ENCODE measurements at places on chromosomes 12 and 14.

DNA sequence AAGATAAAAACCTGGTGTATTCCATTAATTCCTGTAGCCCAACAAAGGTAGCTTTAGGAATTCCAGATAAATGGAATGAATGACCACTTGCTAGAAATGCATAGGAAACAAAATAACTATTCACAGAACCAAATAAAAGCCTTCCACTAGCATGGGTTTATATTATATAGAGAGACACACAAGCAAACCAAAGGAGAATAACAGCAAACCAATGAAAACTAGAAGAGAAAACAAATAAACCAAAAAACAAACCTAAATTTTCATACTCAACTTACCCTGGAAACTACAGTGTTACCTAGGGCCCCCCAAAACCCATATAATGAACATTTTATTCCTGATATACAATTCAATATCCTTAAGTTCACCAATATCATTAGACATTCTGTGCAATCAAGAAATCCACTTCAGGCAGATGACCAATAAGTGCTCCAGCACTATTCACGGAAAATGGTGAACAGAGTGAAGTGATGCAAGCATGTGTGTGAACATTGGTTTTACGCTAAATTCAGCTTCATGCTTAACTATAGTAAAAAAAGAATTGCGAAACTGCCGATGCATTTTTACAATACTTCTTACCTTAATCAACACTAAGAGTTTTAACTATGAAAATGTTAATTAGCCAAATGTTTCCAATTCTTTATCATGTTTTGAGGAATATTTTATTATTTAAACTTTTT lies 1108.4 kb upstream of the TMEM132C start:
- no peaks in the 10 kb centered on the region for H3K4me1 ChIP-seq
- H3K4me3 ChIP-seq: no peak overlapping the region
- H3K27ac ChIP-seq: no peak overlapping the region
- no peaks in the 10 kb centered on the region for H3K36me3 ChIP-seq
- no peaks in the 10 kb centered on the region for H3K27me3 ChIP-seq
- no peak for DNase-seq

DNA sequence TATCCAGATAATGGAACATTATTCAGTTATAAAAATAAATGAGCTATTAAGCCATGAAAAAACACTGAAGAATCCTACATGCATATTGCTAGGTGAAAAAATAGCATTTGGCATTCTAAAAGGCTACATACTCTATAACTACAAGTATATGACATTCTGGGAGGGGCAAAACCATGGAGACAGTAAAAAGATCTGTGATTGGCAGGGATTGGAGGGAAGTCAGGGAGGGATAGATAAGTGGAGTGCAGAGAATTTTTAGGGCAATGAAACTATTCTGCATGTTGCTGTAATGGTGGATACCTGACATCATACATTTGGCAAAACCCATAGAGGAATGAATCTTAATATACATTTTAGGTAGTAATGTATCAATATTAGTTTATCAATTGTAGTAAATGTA lies 63.1 kb upstream of the SLC38A2 start:
- no peak for DNase-seq
- no peak overlapping the region for H3K27ac ChIP-seq
- no peak overlapping the region for H3K4me3 ChIP-seq
- no peaks in the 10 kb centered on the region for H3K27me3 ChIP-seq
- H3K36me3 ChIP-seq: no peaks in the 10 kb centered on the region
- H3K4me1 ChIP-seq: peaks cover 4% of the 10 kb centered on the region

DNA sequence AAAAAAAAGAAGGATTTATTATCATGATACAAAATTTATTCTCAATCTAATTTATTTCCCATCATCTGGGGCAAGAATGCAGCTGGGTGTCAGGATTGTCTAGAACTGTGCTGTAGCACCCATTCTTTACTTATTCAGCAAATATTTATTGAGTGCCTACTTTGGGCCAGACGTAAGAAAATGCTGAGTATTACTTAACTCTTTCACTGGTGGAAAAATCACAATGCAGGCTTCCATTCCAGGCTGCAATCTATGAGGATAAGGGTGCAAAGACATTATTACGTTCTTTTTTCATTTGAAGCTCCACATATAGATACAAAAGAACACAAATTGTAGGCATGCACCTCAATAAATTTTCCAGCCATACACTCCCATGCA lies 86.0 kb upstream of the CDKN3 start:
- no peak for DNase-seq
- no peaks in the 10 kb centered on the region for H3K36me3 ChIP-seq
- H3K27me3 ChIP-seq: no peaks in the 10 kb centered on the region
- H3K4me1 ChIP-seq: no peaks in the 10 kb centered on the region
- no peak overlapping the region for H3K4me3 ChIP-seq
- H3K27ac ChIP-seq: no peak overlapping the region

- H3K4me3 ChIP-seq: no peak overlapping the region
- no peak for DNase-seq
- H3K4me1 ChIP-seq: peaks cover 8% of the 10 kb centered on the region
- H3K27ac ChIP-seq: no peak overlapping the region
- H3K27me3 ChIP-seq: no peaks in the 10 kb centered on the region
- H3K36me3 ChIP-seq: no peaks in the 10 kb centered on the region
These were observed 32.7 kb downstream of the DYRK2 start for GRCh38 chr12:67681105-67681778.

GRCh38 chr12:128068211-128068610 lies 198.8 kb upstream of the TMEM132C start:
- no peaks in the 10 kb centered on the region for H3K27me3 ChIP-seq
- no peak for DNase-seq
- H3K4me3 ChIP-seq: no peak overlapping the region

- no peaks in the 10 kb centered on the region for H3K36me3 ChIP-seq
- H3K4me3 ChIP-seq: no peak overlapping the region
- H3K4me1 ChIP-seq: peaks cover 5% of the 10 kb centered on the region
- H3K27me3 ChIP-seq: no peaks in the 10 kb centered on the region
- no peak overlapping the region for H3K27ac ChIP-seq
These were observed 10.3 kb upstream of the CD27 start for GRCh38 chr12:6434205-6435140.

GRCh38 chr12:119749666-119750065 lies 81.7 kb downstream of the PRKAB1 start:
- H3K4me3 ChIP-seq: no peak overlapping the region
- no peaks in the 10 kb centered on the region for H3K4me1 ChIP-seq
- no peaks in the 10 kb centered on the region for H3K27me3 ChIP-seq
- no peak overlapping the region for H3K27ac ChIP-seq

- peaks cover 57% of the 10 kb centered on the region for H3K4me1 ChIP-seq
- peak overlapping the region; percentile 0 for H3K4me3 ChIP-seq
- DNase-seq: peak; percentile 65
- H3K27me3 ChIP-seq: no peaks in the 10 kb centered on the region
- peak overlapping the region; percentile 80 for H3K27ac ChIP-seq
These were observed 1317.6 kb downstream of the TMEM121 start for GRCh38 chr14:106843951-106844483.

GRCh38 chr12:29962276-29963035 lies 178.7 kb upstream of the TMTC1 start:
- no peaks in the 10 kb centered on the region for H3K36me3 ChIP-seq
- no peaks in the 10 kb centered on the region for H3K27me3 ChIP-seq
- H3K4me3 ChIP-seq: no peak overlapping the region
- no peak overlapping the region for H3K27ac ChIP-seq

GRCh38 chr12:90085494-90086274 lies 377.0 kb upstream of the ATP2B1 start:
- H3K27ac ChIP-seq: no peak overlapping the region
- no peak for DNase-seq
- H3K27me3 ChIP-seq: no peaks in the 10 kb centered on the region

GRCh38 chr14:90093942-90094595 lies 32.3 kb downstream of the KCNK13 start:
- no peaks in the 10 kb centered on the region for H3K36me3 ChIP-seq
- H3K4me3 ChIP-seq: no peak overlapping the region
- H3K27me3 ChIP-seq: no peaks in the 10 kb centered on the region
- H3K4me1 ChIP-seq: no peaks in the 10 kb centered on the region
- H3K27ac ChIP-seq: no peak overlapping the region
- DNase-seq: no peak

DNA sequence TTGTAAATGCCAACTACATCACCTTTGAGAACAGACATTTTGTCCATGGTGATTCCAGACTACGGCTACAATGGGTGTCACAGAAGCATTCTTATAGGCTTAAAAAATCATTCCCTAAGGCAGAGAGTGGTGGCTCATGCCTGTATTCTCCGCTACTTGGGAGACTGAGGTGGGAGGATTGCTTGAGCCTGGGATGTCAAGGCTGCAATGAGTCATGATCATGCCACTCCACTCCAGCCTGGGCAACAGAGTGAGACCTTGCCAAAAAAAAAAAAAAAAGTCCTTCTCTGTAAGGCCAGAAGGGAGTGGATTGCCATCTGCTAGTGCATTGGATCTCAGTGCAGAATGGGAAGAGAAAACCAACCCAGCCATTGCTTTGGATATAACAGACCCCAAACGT lies 522.5 kb downstream of the VRK1 start:
- H3K27me3 ChIP-seq: no peaks in the 10 kb centered on the region
- no peak for DNase-seq
- H3K27ac ChIP-seq: no peak overlapping the region

GRCh38 chr12:7017870-7018349 lies 366 bp downstream of the LPCAT3 start:
- no peaks in the 10 kb centered on the region for H3K27me3 ChIP-seq
- H3K4me1 ChIP-seq: peaks cover 33% of the 10 kb centered on the region
- H3K36me3 ChIP-seq: no peaks in the 10 kb centered on the region

- DNase-seq: no peak
- H3K36me3 ChIP-seq: no peaks in the 10 kb centered on the region
- H3K27ac ChIP-seq: peak overlapping the region; percentile 58
- no peaks in the 10 kb centered on the region for H3K27me3 ChIP-seq
- H3K4me1 ChIP-seq: no peaks in the 10 kb centered on the region
These were observed 54.5 kb upstream of the MAX start for GRCh38 chr14:65156568-65157366.

DNA sequence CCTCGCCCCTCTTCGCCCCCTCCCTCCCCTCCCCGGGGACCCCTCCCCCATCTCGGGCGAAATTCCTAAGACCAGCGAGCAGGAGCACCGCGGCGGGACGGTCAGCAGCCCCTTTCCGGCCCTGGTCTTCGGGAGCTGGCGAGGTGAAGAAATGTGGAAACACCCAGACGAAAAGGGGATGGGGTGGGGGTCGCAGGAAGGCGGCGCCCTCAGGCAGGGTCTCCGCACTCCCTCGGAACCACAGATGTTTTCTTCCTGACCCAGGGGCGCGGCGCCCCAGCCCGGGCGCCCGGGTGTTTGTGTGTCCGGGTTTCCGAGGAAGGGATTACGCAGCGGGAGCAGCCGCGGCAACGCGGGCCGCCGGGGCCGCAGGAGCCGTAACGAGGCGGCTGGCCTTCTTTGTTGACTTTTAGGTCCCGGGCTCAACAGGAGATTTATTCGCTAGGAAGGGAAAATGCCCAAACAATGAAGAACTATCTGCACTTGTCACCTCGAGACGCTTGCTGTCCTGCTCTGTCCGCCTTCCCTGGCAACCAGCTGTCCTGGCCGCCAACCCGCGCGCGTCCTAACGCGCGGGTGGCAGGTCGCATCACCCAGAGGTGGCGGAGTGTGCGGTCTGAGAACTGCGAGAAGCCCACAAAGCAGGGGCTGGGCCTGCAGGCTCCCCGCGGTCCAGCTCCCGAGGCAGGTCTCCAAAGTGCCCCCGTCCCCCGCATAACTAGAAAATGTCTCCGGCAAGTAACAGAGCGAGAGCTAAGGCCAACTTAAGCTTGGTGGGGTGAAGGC lies 7.0 kb downstream of the FOXA1 start:
- peaks cover 11% of the 10 kb centered on the region for H3K27me3 ChIP-seq
- no peak overlapping the region for H3K4me3 ChIP-seq
- DNase-seq: no peak
- no peaks in the 10 kb centered on the region for H3K36me3 ChIP-seq
- peaks cover 36% of the 10 kb centered on the region for H3K4me1 ChIP-seq
- H3K27ac ChIP-seq: no peak overlapping the region

DNA sequence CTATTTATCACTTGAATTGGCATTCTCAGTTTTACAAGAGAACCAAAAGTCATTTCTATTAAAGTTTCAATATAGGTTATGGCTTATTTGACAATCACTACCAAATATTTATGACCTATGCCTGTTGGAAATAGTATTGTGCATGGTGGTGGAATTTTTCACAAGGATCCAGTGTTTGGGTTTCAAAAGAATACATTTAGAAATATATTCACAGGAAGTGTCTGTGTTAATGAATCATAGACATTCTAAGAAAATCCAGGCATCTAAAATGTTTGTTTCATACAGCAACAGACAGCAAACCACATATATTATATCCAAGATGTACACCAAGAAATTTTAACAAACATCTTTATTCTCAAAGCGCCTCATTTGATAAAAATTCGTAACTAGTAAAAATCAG lies 92.7 kb downstream of the MED13L start:
- no peak overlapping the region for H3K27ac ChIP-seq
- DNase-seq: no peak
- H3K4me3 ChIP-seq: no peak overlapping the region
- peaks cover 20% of the 10 kb centered on the region for H3K4me1 ChIP-seq
- H3K36me3 ChIP-seq: no peaks in the 10 kb centered on the region

GRCh38 chr12:107715780-107716179 lies 30.2 kb downstream of the PWP1 start:
- H3K27me3 ChIP-seq: no peaks in the 10 kb centered on the region
- H3K4me1 ChIP-seq: no peaks in the 10 kb centered on the region
- peaks cover 15% of the 10 kb centered on the region for H3K36me3 ChIP-seq
- DNase-seq: no peak
- no peak overlapping the region for H3K27ac ChIP-seq

DNA sequence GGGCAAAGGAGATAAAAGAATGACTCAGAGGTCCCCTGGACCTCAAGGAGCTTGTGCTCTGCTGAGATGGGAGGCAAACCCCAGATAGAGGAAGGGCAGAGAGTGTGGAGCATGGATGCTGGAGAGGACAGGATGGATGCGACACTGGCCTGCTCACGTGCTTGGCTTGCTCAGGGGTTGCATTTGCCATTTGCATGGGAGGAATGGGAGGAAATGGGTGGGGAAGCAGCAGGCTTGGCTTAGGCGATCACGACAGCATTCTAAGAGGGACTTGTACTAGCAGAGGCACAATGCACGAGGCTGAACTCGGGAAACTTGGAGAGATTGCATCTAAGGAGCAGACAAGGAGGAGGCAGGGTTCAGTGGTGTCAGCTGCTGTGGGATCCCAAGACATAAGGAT lies 19.8 kb downstream of the CD9 start:
- H3K4me3 ChIP-seq: no peak overlapping the region
- no peaks in the 10 kb centered on the region for H3K36me3 ChIP-seq
- H3K4me1 ChIP-seq: peaks cover 34% of the 10 kb centered on the region
- DNase-seq: no peak

GRCh38 chr14:58919217-58919616 lies 269.2 kb upstream of the DAAM1 start:
- DNase-seq: no peak
- H3K27ac ChIP-seq: no peak overlapping the region
- H3K36me3 ChIP-seq: no peaks in the 10 kb centered on the region
- no peak overlapping the region for H3K4me3 ChIP-seq
- H3K27me3 ChIP-seq: no peaks in the 10 kb centered on the region

GRCh38 chr12:102118874-102119273 lies 1.0 kb downstream of the NUP37 start:
- H3K4me1 ChIP-seq: peaks cover 13% of the 10 kb centered on the region
- no peaks in the 10 kb centered on the region for H3K36me3 ChIP-seq
- H3K27ac ChIP-seq: no peak overlapping the region
- no peaks in the 10 kb centered on the region for H3K27me3 ChIP-seq
- no peak overlapping the region for H3K4me3 ChIP-seq
